ENCODE measurements at places on chromosomes 2 and 18.
A peak's percentile ranks its signal among the peaks of the same experiment; 100 is the strongest.

- no peak for DNase-seq
Measured at GRCh38 chr2:164080486-164080885, 344.7 kb upstream of the FIGN start.

GRCh38 chr2:23545396-23545795 lies 160.4 kb downstream of the KLHL29 start:
- no peak for DNase-seq

- no peak for DNase-seq
Measured at GRCh38 chr2:143132355-143132754, 3.1 kb downstream of the ARHGAP15 start.

- DNase-seq: no peak
Measured at GRCh38 chr2:133780099-133780996, 212.1 kb upstream of the NCKAP5 start.

GRCh38 chr2:28868611-28869010 lies 1.5 kb downstream of the TRMT61B start:
- DNase-seq: no peak

GRCh38 chr2:10245661-10246060 lies 57.0 kb upstream of the HPCAL1 start:
- DNase-seq: no peak

DNA sequence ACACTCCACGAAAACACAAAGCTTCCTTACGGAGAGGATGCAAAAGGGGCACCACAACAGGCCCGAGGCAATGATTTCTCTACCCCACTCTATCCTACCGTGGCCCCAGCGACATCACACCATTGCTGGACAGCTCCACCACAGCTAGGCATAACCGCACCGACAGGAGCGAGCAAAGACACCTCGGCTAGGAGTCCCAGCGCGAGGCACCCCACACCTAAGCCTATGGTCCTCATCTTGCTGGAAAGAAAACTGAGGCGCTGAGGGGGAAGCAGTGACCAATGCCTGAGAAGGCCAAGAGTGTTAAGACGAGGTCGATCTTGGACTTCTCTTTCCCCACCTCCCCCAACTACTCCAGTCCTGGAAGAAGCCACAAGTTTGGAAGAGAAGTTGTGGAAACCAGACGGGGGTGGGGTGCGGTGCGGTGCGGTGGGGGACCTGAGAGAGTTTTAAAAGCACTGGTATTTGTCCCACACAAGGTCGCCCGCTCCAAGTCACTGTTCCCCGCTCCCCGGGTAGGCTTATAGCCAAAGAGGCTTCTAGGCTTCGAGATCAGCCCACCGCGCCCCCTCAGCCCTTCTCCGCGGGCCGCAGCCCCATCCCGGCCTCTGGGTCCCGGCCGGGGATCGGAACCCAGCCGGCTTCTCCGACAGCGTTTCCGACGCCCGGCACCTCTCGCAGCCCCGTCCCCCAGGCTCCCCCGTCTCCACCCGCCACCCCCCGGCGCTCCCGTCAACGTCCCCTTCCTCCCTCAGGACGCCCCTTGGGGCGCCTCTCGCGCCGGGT lies 766 bp downstream of the PDE6D start:
- no peak for DNase-seq

- no peak for DNase-seq
Measured at GRCh38 chr2:190462611-190463010, 54.5 kb downstream of the MFSD6 start.

DNA sequence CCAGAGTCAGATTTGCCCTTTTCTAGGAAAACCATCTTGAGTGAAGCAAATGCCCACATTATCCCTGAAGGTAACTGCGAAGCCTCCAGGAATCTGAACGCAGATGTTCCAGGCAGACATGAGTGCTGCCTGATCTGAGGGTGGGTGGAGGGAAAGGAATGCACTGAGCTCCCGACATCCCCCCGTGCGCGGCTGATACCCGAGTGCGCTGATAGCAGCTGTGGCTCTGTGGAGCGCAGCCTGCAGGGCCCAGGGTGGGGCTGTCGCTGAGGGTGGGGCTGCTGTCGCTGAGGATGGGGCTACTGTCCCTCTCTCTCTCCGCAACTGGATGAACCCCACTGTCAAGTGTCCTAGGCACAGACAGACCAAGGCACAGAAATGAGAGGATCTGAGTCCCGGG lies 82.4 kb downstream of the GFPT1 start:
- DNase-seq: no peak

GRCh38 chr2:128984081-128984480 lies 665.4 kb upstream of the HS6ST1 start:
- no peak for DNase-seq

DNA sequence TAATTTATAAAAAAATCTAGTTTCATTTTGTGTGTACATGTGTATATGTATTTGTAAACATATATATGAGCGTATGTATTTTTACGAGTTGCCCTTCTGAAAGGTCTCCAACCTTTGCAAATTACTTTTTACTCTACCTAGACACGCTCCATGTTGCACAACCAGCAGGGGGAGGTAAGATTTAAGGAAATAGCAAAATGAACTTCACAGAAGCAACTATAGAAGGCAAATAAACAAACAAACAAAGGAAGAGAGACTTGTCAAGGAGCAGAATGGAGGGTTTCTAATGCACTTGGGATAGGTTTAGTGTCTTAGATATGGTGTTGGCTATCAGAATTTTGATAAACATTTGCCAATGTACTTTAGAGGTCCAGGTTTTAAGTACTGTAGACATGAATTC lies 820.5 kb upstream of the POU3F3 start:
- DNase-seq: no peak

DNA sequence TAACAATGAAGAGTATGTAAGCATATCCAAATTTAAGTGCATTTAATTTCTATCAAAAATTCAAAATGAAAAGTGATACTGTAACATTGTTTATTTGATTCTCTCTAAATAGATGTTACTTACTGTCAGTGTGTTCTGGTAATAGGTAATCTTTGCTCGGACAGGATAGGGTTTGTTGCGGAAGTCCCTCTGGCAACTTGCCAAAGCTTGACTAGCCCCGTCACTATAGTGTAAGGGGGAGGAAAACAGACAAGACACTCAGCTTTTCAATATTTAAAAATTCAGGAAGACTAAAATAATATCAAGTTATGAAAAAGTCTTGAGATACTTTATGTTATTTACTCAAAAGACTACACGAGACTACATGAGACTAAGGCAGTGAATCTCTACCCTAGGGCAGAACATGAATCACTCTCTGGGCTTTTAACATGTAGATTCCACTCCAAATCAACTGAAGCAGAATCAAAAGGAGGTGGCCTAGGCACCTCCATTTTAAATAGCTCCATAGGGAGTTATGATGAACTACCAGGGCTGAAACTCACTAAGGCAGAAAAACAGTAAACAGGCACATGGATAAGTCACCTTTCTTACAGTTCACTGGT lies 5.9 kb downstream of the LMAN1 start:
- DNase-seq: no peak

DNA sequence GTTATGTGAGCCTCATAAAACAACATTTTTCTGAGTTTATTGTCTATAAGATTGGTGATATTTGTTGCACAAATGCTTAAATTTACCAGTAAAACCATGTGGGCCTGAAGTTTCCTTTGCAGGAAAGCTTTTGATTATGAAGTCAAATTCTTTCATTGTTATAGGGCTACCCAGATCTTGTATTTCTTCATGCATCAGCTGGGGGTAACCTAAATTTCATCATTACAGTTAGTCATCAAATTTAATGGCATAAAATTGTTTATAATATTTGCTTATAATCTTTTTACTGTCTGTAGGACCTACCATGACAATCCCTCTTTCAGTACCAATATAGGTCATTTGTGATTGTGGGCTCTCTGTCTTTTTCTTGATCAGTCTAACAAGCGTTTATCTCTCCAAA lies 47.8 kb downstream of the SMAD2 start:
- DNase-seq: no peak

DNA sequence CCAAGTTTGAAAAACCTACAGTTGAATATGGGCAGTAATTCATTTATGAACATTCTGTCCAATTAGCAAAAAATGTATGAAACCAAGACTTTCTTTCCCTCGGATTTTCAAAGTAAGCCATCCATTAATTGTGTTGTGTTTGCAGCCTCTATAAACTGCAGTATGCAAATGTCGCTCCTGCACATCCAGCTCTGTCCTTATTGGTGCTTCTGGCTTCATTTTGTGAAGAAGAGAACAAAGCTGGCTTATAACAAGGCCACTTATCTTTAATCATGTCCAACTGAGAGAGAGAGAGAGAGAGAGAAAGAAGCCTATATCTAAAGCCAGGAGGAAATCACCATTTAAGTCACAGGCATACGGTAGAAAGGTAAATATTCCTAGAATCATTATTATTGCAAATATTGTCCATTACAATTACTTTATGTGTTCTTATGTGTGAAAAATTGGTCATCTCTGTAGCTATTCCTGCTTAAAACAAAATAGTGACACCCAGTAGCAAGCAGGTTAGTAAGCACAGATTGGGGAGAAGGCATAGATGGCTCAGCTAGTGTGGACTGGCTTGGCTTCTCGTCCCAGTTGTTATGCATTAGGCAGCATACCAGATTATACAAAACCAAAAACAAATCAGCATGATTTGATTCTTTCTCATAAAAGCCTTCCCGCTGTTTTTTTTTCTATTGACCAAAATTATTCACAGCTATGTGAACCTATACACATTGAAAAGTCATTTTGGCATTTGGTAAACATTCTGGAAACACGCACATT lies 726.4 kb upstream of the SOX11 start:
- peak; percentile 24 for DNase-seq

DNA sequence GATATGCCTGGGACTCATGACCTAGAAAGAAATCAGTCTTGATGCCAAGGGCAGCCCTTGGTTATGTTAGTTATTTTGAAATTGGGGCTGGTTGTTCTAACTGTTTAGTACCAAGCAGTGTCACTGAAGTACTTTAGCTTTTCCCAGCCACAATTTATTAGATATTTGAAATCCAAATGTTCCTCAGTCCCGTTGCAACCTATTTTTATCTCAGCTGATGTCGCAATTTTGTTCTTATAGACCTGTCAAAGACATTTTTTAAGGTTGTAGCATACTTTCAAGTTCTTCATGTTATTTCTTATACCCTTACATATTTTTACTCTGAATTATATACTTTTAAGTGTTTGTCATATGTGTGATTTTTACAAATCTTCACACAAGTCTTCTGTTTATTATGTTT lies 100.1 kb downstream of the LRP1B start:
- DNase-seq: no peak

GRCh38 chr2:202337151-202337550 lies 39.0 kb upstream of the BMPR2 start:
- DNase-seq: no peak

GRCh38 chr2:108268001-108268400 lies 20.7 kb upstream of the SULT1C2 start:
- no peak for DNase-seq

GRCh38 chr18:73986711-73987110 lies 160.9 kb downstream of the FBXO15 start:
- DNase-seq: no peak

GRCh38 chr18:45820106-45820745 lies 5.2 kb upstream of the SIGLEC15 start:
- DNase-seq: no peak

DNA sequence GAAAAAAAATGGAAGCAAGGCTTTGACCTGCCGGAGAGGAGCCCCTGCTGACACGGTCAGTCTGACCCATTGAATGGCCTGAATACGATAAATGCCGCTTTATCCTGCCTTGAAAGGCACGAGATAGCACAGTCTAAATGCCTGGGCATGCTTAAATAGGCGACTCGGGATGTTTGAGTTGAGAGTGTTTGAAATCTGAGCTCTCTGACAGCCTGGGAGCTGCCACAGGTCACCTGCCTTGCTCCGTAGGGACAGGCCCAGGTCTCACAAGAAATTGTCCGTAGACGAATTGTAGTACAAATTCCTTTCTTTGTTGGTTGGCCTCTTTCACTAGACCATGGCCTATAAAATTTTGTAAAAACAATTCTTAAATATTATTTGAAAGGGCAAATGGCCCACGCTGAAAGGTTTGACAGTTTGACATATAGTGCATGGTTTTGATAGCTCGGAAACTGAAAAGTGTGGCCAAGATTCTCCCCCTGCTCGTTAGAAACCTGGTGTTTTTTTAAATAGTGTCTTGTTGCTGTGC lies 72.8 kb downstream of the MEIS1 start:
- no peak for DNase-seq

GRCh38 chr18:54607213-54608027 lies 16.4 kb downstream of the DYNAP start:
- no peak for DNase-seq

GRCh38 chr2:167944825-167945659 lies 302.4 kb downstream of the STK39 start:
- DNase-seq: no peak

GRCh38 chr2:204143216-204144014 lies 206.9 kb downstream of the ICOS start:
- DNase-seq: no peak

- DNase-seq: no peak
Measured at GRCh38 chr2:198595721-198596120, 791.3 kb downstream of the PLCL1 start.

GRCh38 chr2:147122944-147123343 lies 721.9 kb upstream of the ACVR2A start:
- DNase-seq: no peak

DNA sequence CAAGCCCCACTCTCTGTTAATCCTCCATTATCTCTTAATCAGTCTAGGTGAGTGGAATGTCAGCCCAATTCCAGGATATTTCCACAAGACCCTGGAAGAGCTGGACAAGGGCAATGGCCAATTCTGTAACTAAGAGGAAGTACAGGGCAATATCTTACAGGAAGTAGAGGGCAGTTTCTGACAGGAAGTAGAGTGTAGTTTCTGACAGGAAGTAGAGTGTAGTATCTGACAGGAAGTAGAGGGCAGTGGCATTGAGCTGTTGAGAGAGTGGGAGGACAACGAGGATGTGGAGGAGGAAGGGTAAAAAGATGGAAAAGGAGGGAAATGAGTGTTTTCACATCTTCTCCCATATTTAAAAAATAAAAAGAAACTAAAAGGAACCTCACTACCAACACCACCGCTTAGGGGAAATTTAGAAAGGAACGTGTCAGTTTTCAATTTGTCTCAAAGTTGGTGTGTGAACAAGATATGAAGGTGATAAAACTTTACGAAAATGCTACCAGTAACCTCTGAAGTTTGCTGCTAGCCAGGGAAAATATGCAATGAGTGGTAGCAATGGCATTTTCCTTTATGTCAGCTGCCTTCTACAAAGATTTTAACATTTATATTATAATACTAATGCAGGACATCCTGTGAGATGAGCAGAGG lies 430.9 kb upstream of the HNRNPA3 start:
- DNase-seq: no peak

DNA sequence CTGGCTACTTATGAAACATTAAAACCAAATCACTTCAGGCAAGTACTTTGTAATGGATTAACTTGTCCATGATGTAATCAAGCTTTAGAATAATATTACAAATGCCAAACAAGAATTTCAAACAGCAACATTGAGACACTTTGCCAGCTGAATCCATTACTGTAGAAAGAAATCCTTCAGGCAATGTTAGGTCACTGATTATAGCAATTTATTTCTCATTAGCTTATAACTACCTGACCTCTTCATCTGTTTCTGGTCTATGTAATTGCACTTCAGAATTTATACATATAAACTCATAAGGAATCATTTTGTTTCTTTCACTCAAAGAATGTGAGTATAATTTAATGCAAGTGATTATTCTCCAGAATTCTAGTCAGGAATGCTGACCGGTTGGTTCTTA lies 692.6 kb upstream of the TMEFF2 start:
- no peak for DNase-seq

GRCh38 chr2:201139836-201140604 lies 24.1 kb downstream of the CFLAR start:
- DNase-seq: no peak
